ENCODE measurements at places on chromosomes 6 and 20.

- DNase-seq = no peak
Observed at GRCh38 chr20:57270204-57270984, 4.0 kb upstream of the BMP7 start.

- DNase-seq = no peak
Observed at GRCh38 chr6:40710626-40711330, 123.6 kb upstream of the LRFN2 start.

DNA sequence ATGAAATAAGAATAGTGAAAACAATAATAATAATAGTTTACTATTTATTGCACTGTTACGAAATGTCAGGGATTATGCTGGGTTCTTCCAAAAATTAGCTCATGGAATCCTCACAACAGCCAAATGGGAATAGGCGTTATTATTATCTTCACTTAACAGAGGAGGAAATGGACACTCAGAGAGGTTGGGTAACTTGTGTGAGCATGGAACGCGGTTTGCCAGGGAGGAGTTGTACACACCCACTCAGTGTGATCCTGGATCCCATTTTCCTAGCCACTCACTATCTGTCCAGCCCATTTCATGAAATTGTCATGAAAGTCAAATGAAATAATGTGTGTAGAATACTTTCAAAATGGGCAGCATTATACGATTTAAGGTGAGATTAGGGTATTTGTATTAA, 4.6 kb downstream of the NELFCD start:
- no peak for DNase-seq

DNA sequence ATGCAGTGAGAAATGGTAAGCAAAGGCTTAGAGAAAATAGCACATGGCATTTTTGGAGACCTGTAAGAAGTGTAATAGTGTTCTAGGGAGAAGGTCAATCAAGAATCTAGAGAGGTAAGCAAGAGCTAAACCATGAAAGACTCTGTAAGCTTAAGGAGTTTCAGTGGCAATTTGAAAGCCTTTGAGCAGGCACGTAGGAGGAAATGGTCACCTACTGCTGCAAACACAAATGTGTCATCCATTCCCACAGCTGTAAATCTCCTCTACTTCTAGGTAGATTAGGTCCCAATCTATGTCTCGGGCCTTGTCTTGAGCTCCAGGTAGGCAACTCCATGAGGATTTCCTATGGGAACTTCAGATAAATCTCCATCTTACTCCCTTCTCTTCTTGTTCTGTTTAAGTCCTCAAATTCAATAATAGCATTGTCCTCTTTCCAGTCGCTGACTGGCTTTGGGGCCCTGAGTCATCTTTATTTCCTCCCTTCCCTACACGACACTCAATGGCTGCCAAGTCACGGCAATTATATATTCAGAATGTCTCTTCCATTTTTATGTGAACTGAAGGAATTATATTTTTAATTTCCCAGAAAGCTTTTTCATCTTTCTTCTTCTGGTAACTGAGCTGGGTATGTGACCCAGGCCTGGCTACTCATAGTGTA, 24.2 kb upstream of the PAQR8 start:
- DNase-seq = no peak
